ENCODE measurements at places on chromosomes 3 and 15.

DNA sequence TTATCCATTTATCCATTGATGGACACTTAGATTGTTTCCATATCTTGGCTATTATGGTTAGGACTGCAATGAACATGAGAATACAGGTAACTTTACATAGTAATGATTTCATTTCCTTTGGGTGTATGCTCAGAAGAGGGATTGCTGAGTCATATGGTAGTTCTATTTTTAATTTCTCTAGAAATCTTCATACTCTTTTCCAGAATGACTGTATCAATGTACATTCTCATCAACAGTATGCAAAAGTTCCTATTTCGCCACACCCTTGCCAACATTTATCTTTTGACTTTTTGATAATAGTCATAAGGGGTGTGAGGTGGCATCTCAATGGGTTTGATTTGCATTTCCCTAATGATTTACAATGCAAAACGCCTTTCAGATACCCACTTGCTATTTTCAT lies 6.2 kb upstream of the NIPA1 start:
- no peak for DNase-seq

- DNase-seq = no peak
These were observed 137.4 kb downstream of the STT3B start for GRCh38 chr3:31670136-31670535.

GRCh38 chr15:35107122-35107521 lies 22.0 kb upstream of the NANOGP8 start:
- no peak for DNase-seq

DNA sequence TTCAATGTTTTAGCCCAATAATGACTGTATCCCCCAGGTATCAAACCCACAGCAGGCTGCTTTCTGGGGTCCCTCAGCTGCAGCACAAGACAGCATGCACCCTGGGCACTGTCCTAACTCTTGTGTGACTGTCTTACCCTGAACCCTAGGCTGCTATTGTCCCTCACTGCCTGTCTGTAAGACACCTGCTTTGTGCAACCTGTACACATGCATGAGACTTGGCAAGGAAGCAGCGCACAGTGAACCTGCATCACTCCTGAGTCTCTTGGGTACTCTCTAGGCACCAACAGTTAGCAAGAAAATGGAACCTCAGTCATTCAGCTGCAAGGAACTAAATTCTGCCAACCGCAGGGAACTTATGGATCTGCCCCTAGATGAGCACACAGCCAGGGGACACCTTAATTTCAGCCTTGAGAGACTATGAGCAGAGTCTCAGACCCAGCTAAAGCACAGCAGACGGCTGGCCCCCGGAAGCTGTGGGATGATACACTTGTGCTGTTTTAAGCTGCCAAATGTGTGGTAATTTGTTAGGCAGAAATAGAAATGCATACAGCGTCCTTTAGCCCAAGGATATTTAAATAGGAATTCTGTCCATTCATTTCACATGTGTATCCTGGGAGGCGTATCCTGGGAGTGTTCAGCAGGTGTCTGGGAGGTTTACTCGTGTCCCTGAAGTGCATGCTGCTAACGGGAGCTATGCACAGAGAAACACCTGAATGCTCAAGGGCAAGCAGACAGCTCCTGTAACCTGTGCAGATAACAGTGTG lies 223.8 kb downstream of the KLF13 start:
- DNase-seq = no peak

- DNase-seq = no peak
These were observed 45.7 kb downstream of the PRR23E start for GRCh38 chr3:127238602-127239001.

GRCh38 chr3:150747886-150748683 lies 14.9 kb downstream of the SIAH2 start:
- no peak for DNase-seq

Measured in CD4-positive, alpha-beta T cell treated with Interferon gamma for 1 hour (primary cell).